ENCODE measurements at places on chromosomes 16 and 17. TPM values are rescaled to one million over a fixed set of nuclear protein-coding genes. Genes with fewer than 3 reads are reported as not detected.

DNA sequence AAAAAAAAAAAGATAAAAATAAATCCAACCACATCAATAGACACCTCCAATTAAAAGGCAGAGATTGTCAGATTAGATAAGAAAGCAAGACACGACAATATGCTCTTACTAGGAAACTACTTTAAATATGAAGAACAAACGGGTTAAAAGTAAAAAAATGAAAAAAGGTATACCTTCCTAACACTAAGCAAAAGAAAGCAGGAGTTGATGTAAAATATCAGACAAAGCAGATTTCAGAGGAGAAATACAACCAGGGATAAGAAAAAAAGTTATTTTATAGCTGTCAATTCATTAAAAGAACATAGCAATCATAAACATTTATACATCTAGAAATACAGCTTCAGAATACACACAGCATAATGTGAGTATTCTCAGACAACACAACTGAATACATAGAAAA lies 49.7 kb upstream of the CCDC182 start:
- H3K4me3 ChIP-seq, result no peak overlapping the region
- H3K27me3 ChIP-seq, result peaks cover 4% of the 10 kb centered on the region
- no peak overlapping the region for H3K27ac ChIP-seq
- no peak for DNase-seq
- no peaks in the 10 kb centered on the region for H3K36me3 ChIP-seq
- H3K4me1 ChIP-seq, result no peaks in the 10 kb centered on the region

GRCh38 chr17:66970140-66970539 lies 5.6 kb downstream of the CACNG4 start:
- no peaks in the 10 kb centered on the region for H3K36me3 ChIP-seq
- H3K4me1 ChIP-seq, result peaks cover 2% of the 10 kb centered on the region
- DNase-seq, result no peak
- peaks cover 70% of the 10 kb centered on the region for H3K27me3 ChIP-seq
- H3K4me3 ChIP-seq, result no peak overlapping the region

GRCh38 chr16:49428808-49429207 lies 55.2 kb downstream of the C16orf78 start:
- no peak overlapping the region for H3K4me3 ChIP-seq
- H3K36me3 ChIP-seq, result no peaks in the 10 kb centered on the region
- H3K27me3 ChIP-seq, result no peaks in the 10 kb centered on the region
- no peak overlapping the region for H3K27ac ChIP-seq
- H3K4me1 ChIP-seq, result no peaks in the 10 kb centered on the region

DNA sequence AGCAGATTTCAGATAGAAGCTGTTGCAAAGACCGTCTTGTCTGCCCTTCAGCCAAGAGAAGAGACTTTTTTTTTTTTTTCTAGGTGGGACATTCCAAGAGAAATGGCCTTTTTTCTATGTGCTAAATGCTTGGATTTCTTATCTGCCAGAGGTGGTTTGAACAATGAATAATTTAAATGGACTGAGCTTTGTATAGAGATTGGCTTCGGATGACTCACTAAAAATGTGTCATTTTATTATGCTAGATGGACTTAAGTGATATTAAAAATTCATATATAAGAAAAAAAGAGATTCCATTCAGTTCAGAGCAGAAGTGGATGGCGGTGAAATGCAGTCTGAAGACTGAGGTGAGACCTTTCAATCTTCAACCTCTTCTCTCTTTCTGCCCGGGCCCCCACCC lies 58.4 kb downstream of the MEAK7 start:
- peaks cover 19% of the 10 kb centered on the region for H3K27me3 ChIP-seq
- no peak overlapping the region for H3K4me3 ChIP-seq
- no peaks in the 10 kb centered on the region for H3K4me1 ChIP-seq
- DNase-seq, result no peak
- H3K27ac ChIP-seq, result no peak overlapping the region
- no peaks in the 10 kb centered on the region for H3K36me3 ChIP-seq

DNA sequence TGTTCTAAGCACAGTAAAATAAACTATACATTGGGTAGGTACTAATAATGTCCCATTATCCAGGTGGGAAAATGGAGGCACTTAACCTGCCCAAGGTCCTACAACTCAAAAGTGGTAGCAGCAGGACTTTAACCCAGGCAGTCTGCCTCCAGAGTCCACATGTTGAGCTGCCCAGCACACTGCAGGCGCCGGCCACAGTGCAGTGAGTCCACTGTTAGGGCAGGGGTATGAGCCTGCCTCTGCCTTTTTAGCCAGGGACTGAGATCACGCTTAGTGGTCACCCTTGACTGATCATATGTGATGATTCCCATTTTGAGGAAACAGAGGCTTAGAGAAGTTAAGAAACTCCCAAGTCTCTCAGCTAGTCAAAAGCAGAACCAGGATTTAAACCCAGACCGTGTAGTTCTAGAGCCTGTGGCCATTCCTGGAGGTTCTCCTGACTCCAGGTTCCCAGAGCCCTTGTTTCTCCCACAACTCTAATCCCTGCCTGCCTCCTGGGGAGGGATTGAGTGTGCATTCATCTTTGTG lies 8.4 kb downstream of the CES1 start:
- H3K36me3 ChIP-seq, result no peaks in the 10 kb centered on the region
- H3K4me1 ChIP-seq, result no peaks in the 10 kb centered on the region
- no peak for DNase-seq

CCL23 gene
- not detected for total RNA-seq

All from activated naive CD8-positive, alpha-beta T cell treated with anti-CD3 and anti-CD28 coated beads for 36 hours (primary cell).